Fibroblast of upper back skin (primary cell): ENCODE measurements at places on chromosomes 7 and 10.

GRCh38 chr7:44979481-44980392, 922 bp upstream of the MYO1G start:
- no peak for DNase-seq

DNA sequence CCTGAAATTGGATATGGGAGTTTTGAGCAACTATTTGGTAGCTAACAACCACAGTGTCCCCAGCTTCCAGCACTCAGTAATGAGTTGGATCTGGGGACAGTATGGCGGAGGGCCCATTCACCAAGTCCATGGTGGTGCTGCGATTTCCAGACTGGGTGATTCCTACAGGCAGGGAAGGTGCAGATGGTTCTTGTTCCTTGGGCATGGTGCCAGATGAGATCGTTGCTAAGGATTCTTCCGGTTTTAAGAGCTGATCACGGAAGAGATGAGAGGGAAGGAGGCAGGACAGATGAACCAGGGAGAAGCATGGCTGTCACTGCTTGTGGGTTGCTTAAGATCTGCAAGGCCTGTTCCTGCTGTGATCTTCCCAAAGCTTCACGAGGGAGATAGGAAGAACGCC, 380.3 kb downstream of the TCERG1L start:
- no peak for DNase-seq

- peak; percentile 86 for DNase-seq
These were observed 336.3 kb upstream of the MAGI2 start for GRCh38 chr7:79789584-79790345.

DNA sequence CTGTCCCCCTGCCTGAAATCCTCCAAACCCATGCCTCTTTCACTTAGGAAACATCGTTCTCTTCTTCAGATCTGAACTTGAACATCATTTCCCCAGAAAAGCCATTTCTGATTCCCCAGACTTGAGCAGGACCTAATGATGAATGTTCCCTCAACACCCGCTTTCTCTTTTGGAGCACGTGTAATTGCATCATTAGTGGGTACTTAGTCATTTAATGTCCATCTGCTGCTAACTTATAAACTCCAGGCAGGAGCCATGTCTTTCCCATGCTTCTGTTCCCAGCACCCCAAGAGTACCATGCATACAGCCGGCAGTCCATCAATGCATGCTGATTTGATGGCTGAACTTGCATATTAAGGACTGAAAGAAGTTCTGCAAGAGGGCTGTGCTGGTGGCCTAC, 36.5 kb upstream of the ECHDC3 start:
- peak; percentile 34 for DNase-seq

- no peak for DNase-seq
These were observed 17.2 kb upstream of the MEOX2 start for GRCh38 chr7:15703732-15704131.

GRCh38 chr10:32326119-32326518, 20.8 kb downstream of the EPC1 start:
- no peak for DNase-seq

- no peak for DNase-seq
These were observed 98.5 kb downstream of the WDR11 start for GRCh38 chr10:120949609-120950031.

- DNase-seq, result peak; percentile 55
These were observed 26.2 kb upstream of the ABLIM1 start for GRCh38 chr10:114684084-114684821.

- DNase-seq, result peak; percentile 1
These were observed 3.6 kb downstream of the NXPH1 start for GRCh38 chr7:8436965-8437364.

DNA sequence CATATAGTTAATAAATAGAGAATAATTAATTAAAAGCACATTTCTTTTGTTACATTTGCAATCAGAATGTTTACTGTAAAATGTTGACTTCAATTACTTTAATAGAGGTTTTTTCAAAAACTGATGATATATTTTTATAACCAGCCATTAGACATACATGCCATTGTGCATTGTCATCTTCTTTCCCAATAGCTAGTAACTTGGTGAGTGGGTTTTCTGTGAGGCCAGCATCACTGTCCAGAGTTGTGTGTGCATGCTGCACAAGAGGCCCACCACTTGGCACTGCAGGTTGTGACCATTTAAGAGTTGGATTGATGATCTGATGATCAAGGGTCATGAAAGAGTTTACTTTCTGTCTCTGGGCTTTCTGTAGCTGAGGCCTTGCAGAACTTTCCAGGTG, 46.5 kb downstream of the TFEC start:
- peak; percentile 20 for DNase-seq

- no peak for DNase-seq
These were observed 87.6 kb upstream of the MACROH2A2 start for GRCh38 chr10:69965086-69965485.

DNA sequence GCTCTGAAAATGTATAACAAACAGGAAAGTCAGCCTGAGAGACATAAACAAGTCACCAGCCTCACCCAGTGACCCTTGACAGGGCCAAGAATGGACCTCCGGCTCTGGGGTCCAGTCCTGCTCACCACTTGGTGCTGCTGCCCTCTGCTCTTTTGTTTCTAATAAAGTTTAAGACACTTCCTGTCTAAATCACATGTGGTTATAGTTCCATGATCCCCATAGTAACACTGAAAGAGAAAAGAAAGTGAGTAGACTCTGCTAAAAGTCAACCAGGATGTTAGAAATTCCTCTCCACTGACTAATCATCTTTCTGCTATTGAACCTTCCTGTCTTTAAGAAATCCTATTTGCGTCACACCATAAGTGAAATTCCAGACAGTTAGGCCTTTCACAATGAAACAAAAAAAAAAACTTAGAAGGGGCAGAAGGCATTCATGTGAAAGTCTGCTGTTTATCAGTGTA, 179.2 kb upstream of the BET1 start:
- peak; percentile 99 for DNase-seq

DNA sequence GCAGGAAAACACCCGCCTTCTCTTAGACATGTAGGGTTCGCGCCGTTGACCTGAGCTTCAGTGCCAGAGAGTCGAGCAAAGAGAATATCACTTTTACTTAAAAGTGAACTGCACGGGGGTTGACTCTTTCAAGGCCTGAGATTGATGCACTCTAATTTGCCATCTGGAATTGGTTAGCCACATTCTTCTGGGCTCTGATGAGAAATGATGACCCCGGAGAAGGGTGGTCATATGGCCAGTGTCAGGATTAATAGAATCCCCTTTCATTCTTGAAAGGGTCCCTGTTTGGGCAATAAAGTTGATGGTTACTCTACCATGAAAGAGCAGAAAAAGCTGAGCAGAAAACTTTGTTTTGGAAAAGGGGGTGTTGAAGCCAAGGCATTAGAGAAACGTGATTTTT, 31.2 kb downstream of the GRK5 start:
- DNase-seq, result peak; percentile 37

- DNase-seq, result no peak
These were observed 86.6 kb downstream of the FRMPD2 start for GRCh38 chr10:48187713-48188485.

GRCh38 chr7:87231711-87232110, 12.2 kb upstream of the TMEM243 start:
- no peak for DNase-seq

- no peak for DNase-seq
These were observed 18.5 kb downstream of the ESYT2 start for GRCh38 chr7:158810846-158811245.

GRCh38 chr7:106063024-106063423, 49.1 kb downstream of the SYPL1 start:
- DNase-seq, result no peak
